H54 (cell line): ENCODE measurements at places on chromosomes 16 and 17.

DNA sequence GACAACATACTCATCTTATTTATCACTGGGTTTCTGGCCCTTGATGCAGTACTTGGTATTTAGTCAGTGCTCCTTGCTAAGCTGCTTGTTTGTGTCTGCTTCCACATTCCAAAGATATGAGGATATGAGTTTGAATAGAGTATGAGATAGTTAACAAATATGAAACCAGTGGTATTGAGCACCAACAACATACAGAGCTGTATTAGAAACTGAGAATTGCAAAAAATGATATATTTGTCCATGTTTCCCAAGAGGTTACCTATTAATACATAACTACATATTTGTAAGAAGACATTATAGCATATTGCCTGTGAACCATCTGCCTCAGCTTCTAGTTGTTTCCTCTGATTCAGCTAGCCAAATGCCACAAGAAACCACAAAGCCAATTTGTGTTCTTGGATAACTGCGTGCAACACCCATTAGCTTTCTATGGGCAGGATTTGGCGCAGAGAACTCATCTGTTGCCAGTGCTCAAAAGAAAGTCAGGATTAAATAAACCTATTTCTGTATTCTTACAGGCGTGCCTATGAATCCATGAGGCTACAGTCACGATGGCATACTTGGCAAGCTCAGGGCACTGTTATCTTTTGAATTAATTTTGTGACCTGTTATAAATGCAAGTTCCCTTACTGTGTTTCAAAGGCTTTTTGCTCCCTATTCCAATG lies 194.4 kb downstream of the MAP2K6 start:
- DNase-seq, result peak; percentile 26

DNA sequence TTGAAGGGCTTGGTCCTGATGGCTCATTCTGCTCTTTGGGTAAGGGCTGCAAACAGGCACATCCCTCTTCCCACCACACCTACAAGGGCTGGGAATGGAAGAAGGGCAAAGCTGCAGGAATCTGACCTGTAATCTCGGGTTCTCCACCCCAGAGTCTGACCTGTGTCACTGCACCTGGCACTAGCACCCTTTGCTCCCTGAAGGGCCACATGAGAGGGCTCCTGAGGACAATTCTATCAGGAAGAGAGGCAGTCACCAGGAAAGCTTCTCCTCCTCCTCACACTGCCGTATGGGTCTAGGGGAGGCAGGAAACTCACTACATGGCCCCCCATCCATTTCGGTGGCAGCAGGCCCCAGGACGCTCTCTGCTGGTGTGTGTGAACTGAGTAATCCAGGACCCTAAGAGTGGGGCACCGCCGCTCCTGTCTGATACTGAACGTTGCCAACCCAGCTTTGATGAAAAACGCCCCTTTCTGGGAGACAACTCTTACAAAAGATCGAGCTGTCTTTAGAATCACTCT lies 26.4 kb downstream of the TTLL6 start:
- no peak for DNase-seq

DNA sequence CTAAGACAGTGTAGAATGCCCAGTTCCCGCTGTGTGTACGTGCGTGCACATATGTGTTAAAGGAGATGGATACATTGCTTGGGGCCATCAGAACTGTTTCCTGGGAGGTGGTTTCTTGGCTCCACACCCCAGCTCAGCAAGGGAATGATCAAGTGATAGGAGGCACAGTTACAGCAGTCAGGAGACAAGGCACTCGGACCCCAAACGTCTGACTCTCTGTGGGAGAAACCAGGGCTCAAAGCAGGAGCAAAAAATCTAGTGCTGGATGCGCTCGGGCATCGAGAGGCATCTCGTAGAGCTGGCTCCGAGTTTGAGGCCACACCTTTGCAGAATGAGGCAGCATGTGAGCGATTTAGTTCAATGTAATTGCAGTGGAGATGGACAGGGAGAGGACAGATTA lies 71.9 kb downstream of the RBBP6 start:
- no peak for DNase-seq

DNA sequence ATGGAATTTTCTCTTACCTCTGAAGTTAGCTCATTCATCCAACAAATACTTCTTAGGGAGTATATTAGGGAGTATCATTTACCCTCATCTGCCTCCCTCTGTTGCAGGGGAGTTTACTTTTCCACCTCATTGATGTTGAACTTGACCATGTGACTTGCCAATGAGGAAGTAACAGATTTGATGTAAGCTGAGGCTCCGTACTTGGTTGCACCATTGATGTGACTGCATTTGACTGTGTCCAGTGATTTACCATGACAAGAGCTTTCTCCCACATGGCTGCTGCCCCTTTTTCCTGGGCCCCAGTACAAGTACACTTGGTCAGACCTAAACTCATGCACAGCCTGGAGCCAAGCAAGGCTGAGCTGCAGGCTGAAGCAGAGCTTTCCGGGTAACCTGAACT lies 81.6 kb upstream of the HS3ST2 start:
- DNase-seq, result no peak

- DNase-seq, result no peak
Observed at GRCh38 chr17:62681061-62681938, 53.8 kb downstream of the MRC2 start.

GRCh38 chr17:78729641-78730040 lies 52.4 kb downstream of the CYTH1 start:
- DNase-seq, result no peak

DNA sequence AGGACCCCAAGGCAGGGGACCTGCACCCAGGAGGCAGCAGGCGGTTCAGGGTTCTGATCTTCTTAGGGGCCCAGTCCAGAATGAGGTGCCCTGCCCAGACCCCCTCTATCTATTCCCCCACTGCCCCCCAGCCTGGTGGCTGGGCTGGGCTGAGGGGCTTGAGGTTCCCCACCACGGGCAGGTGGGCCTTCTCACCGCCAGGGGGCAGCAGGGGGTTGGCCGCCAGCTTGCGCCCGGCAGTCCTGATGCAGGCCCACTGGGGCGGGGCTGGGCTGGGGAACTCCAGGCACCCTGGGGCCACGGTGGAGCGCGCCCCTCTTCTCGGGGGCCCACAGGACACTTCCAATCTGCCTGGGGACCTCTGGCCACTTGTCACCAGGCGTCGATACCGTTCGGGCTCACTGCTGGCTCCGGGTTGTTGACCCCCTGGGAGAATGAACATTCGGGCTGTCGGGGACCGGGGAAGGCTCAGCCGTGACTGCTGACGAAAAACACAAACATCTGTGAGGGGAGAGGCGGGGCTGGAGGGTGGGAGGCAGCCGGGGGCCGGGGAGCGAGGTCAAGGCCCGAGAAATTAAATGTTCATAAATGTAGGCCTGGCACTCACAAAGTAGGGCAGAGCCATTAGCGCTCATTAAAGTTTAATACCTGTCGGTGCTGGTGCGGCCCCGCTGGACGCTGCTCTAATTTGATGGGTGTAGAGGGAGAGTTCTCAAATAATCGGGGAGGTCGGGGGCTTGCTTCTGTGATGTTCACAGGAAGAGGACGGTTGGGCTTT lies 219.3 kb upstream of the GSE1 start:
- DNase-seq, result no peak

DNA sequence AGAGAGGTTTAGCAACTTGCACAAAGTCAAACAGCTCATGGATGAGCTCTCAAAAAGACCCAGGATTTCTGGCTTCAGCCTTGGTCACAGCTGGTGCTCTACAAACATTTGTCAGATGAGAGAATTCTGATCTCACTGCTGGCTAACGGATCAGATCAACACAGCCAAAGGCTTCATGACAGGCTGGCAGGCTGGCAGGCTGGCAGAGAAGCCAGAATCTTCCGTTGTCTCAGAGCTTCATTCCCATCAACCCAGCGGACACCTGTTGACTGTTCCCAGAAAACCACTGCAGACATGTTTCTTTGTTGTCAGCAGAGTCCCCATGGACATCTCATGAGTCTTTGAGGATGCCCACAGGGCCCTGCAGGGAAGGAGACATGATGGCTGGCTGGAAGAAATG lies 303.8 kb upstream of the ASIC2 start:
- no peak for DNase-seq

DNA sequence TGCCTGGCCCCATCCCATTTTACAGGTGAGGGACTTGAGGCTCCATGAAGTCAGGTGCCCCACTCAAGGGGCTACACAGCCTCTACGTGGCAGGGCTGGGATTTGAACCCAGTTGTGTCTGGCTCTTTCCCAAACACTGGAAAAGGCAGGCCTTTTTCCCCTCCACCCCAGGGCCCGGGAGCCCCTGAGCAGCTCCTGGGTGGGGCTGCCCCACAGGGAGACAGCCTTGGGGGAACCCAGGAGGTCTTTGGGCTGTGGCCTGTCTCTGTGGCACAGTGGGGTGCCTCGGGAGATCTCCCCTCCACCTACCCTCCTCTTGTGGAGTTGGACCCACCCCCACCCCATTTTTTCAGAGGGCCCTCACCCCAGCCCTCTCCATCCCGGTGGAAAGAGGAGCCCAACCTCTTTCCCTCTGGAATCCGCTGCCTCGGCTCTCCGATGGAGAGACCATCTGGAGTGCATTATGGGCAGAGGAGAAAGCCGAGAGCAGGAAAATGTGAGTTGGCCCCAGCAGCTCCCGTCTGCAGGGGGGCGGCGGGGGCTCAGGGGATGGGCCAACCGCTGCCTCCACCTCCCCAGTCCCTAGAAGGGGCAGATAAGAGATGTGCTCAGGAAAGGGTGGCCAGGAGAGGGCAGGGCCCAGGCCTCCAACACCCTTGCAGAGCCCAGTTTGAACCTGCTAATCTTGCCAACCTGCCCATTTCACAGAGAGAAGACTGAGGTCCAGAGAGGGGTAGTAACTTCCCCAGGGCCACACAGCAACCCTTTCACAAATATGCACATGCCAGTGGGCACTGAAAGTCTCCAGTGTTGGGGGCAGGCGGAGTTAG lies 15.4 kb upstream of the TMEM92 start:
- DNase-seq, result no peak

GRCh38 chr16:71854369-71854948 lies 8.7 kb downstream of the ATXN1L start:
- no peak for DNase-seq

GRCh38 chr17:61619493-61619892 lies 28.5 kb upstream of the NACA2 start:
- no peak for DNase-seq

DNA sequence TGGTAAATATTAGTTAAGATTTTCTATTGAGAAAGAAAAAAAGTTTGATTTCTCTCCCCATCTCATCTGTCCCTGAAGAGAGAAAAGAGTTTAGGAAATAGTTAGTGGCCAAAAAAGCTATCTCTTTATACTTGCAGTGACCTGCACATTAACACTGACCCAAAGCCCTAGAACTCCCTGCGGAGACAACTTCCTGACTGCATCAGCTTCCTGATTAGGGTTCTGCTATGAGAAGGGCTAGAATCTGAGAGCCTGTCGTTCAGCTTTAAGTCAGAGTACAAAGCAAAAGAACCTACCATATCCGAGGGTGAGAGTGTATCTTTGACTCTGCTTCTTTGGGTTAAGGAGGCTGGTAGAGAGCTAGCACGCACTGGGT lies 24.7 kb downstream of the LIMD2 start:
- no peak for DNase-seq
